A549 (cell line): ENCODE measurements at places on chromosomes 5 and 9. TPM values are rescaled to one million over a fixed set of nuclear protein-coding genes. Genes with fewer than 3 reads are reported as not detected.

GRCh38 chr5:142455856-142456255, 131.0 kb upstream of the SPRY4 start:
- no peak for DNase-seq

DNA sequence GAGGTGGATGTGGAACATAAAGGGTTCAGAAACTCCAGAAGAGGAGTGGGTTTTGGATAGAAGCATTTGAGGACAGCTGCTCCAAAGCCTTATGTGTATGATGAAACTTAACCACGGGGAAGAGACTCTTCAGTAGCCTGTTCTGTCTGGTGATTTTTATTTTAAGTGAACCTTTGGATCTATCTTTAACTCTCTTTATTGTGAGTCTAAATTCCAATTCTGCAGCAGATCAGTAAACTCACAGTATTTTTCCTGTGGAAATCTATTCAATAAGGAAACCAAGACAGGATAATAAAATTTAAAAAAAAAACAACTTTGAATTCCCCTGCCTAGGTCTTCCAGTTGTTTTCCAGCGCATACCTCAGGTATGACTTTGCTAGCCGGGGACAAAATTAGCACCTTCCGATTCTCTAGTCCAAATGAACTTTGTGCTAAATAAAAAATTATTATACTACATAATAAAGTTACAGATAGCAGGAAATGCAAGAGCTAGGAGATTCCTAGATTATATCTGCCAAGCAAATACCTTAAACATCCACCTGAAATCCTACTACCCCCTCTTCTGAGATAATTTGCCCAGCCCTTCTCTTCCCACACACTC, 101.9 kb downstream of the NLN start:
- DNase-seq = no peak

GRCh38 chr5:58191443-58191842, 268.4 kb downstream of the PLK2 start:
- DNase-seq = no peak

- no peak for DNase-seq
These were observed 7.6 kb upstream of the PRUNE2 start for GRCh38 chr9:76913467-76913866.

DNA sequence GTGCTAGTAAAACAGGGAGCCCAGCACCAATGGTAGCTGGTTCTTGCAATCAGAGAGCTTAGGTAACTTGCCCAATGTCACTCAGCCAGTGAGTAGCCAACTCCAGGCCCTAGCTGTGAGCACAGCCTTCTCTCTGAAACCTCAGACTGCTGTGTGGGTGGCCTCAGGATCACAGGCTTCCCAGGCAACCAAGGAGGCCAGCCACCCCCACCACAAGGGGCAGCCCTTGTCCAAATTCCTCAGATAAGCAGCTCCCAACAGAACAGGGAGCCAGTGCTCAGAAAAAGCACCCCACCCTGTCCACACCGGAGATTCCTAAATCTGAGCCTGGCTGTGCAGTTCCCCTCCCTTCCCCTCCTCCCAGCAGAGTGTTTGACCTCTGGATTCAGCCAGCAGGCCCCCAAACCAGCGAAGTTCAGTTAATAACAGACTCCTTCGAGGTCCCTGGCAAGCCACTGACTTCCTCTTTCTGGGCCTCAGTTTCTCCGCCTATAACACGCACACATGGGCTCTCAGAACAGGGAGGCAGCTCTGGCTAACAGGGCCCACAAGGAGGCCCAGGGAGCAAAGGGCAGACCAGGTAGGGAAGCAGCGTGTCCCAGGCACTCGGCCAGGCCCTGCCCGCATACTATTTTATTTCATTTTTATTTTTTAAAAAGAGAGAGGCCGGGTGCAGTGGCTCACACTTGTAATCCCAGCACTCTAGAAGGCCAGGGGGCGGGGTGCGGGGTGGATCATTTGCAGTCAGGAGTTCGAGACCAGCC, 2.7 kb downstream of the EEIG1 start:
- DNase-seq = peak; percentile 65

DNA sequence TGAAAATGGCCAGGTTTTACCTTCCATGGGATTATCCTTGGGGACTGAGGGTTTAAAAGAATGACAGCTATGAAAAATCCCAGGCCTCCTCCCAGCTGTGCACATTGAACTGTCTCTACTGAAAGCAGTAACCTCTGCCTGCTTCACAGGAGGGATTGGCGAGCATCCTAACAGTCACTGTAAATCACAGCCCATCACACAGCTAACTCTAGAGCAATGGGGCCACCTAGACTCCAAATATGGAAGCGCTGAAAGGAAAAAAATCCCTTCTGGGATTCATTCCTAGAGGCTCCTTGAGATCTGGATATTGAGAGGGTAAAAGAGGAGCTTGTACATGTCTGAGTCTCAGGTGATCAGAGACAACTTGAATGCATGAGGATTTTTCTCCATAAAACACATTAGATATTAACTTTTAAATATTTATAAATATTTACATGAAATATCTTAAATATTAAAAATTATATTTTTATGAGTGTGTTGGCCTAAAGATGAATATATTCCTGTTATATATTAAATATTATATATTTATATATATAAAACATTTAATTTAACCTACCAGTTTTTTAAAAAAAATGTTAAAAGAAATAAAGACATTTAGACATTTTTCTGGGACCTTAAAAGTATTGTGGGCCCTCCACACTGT, 133.8 kb upstream of the SLC24A2 start:
- peak; percentile 28 for DNase-seq

Gene GARIN3
- not detected in 3 replicates for polyA plus RNA-seq

Gene UBAC1
- polyA plus RNA-seq = 28.7 to 30.8 TPM (median 29.8 TPM) in 3 replicates

Gene FAM78A
- polyA plus RNA-seq = 0.33 to 0.65 TPM (median 0.50 TPM) in 3 replicates
